ENCODE measurements at places on chromosomes 5 and 9. TPM values are rescaled to one million over a fixed set of nuclear protein-coding genes. Genes with fewer than 3 reads are reported as not detected.

- no peak for DNase-seq
Measured at GRCh38 chr5:105033637-105034400, 1471.2 kb upstream of the NUDT12 start.

- DNase-seq = no peak
Measured at GRCh38 chr5:74441616-74442015, 198.9 kb downstream of the ENC1 start.

DNA sequence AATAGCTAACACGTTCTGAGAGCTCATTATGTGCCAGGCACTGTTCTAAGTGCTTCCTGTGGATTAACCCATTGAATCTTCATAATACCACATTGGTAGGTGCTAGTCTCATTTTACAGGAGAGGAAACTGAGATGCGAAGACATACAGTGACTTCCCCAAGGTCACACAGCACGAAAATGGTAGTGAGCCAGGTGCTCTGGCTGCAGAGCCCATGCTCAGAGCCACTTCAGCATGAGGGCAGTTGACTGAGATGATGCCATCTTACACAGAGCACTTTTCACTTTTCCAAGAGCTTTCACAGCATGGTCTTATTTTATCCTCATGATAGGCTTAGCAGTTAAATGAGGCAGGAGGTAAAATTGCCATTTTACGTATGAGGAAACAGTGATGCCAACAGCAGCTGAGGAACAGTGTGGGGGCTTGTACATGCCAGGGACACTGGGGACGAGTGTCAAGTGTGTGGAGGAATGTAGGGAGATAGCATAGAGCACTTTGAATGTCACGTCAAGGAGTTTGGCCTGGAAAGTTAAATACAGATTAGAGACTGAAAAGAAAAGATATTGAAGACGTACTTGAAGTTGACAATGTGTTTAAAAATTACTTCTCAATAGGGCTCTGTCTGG, 180.0 kb downstream of the KIF4B start:
- no peak for DNase-seq

GRCh38 chr5:105917189-105917588, 1753.5 kb downstream of the EFNA5 start:
- no peak for DNase-seq

TMEM215 gene
- polyA plus RNA-seq = 0.89 TPM

Data from muscle of leg (tissue), 16 donors.